ENCODE measurements at places on chromosomes 2 and 18.

- DNase-seq: no peak
These were observed 18.5 kb downstream of the B3GNT7 start for GRCh38 chr2:231413921-231414476.

DNA sequence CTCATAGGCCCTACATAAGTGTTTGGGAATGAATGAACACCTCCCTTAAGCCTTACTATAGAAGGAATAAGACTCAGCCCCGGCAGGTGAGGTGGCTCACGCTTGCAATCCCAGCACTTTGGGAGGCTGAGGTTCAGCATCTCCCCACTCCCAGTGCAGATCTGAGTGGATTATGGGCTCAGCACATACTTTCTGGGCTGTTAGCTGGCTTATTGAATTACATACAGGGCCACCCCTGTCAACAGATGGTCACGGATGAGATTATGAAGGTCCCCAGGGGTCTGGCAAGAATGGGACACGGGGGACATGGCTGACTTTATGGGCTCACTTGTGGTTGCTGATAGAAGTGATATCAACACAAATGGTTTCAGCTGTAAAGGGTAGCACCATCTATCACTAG, 322.3 kb downstream of the TSN start:
- no peak for DNase-seq

GRCh38 chr2:210399440-210400041, 77.0 kb downstream of the LANCL1 start:
- no peak for DNase-seq

DNA sequence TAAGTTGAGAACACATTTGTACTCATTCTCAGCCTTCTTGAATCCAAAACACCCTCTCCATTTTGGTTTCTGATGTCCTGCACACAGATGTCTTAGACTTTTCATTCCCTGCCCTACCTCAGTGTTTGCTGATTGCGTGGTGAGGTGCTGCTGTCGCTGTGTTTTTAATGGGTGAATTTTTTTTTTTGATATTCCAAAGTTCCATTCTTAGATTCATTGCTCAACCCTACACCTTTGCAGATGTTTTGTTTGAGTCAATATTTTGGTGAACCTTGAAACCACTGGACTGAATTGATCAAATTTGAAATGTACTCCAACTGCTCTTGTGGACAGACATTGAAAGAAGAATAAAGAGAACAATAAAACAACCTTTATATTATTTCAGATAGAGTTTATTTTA, 130.4 kb upstream of the DSEL start:
- no peak for DNase-seq

- no peak for DNase-seq
These were observed 185.7 kb downstream of the ACKR3 start for GRCh38 chr2:236755278-236755840.

DNA sequence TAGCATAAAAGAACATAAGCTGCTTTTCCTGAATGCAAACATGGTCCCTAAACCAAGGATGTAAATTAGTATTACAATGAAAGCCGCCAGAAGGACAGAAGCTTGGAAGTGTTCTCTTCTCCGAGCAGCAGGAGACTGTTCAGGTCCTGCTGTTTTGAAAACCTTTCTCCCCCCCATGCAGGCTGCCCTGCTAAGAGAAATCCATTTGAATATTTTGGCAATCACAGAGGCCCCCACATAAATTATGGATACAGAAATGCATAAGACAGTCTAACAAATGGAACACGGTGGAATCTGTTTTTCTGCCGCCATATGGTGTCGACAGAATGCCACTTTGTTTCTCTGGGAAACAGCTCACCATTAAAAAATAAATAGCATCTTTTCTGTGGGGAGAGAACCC, 600.4 kb upstream of the KLHL29 start:
- no peak for DNase-seq

DNA sequence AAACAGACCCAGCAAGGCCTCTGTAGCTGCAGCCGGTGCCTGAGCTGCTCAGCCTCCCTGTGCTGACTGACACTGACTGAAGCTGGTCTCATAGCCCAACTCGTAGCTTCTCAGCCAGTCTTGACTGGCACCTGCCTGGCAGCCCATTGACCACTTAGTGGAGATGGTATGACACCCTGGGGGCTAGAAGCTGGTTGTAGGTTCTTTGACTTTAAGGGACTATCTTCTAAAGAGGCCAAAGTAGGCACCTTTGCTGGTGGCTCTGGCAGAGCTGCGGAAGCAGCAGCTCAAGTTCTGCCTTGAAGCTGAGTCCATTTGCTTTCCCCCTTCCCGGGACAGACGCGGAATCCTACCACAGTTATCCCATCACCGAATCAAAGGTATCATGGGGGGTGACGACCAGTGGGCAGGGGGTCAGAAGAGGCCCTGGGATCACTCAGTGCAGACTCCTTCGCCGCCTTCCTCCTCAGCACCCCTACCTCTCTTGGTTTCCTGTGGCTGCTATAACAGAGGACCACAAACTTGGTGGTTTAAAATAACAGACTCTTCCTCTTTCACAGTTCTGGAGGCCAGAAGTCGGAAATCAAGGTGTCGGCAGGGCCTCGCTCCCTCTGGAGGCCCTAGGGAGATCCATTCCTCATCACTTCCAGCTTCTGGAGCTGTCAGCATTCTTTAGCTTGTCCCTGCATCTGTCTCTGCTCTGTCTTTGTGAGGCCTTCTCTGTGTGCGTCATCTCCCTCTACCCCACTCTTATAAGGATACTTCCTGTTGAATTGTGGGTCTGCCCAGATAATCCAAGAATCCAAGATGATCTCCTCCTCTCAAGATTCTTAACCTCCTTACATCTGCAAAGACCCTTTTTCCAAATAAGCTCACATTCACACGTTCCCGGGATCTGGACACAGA, 13.7 kb upstream of the FOSL2 start:
- no peak for DNase-seq

- DNase-seq: peak; percentile 52
These were observed 54.9 kb upstream of the RBM44 start for GRCh38 chr2:237743561-237744269.

- no peak for DNase-seq
These were observed 95.7 kb upstream of the DOCK10 start for GRCh38 chr2:225137971-225138370.

- DNase-seq: no peak
These were observed 3.9 kb upstream of the PPP1CB start for GRCh38 chr2:28747714-28748113.
